ENCODE measurements at places on chromosomes 6 and 20. TPM values are rescaled to one million over a fixed set of nuclear protein-coding genes. Genes with fewer than 3 reads are reported as not detected.

SYTL3 gene
- total RNA-seq, result 4.8 TPM

SIRPA gene
- 19.6 TPM for total RNA-seq

DNA sequence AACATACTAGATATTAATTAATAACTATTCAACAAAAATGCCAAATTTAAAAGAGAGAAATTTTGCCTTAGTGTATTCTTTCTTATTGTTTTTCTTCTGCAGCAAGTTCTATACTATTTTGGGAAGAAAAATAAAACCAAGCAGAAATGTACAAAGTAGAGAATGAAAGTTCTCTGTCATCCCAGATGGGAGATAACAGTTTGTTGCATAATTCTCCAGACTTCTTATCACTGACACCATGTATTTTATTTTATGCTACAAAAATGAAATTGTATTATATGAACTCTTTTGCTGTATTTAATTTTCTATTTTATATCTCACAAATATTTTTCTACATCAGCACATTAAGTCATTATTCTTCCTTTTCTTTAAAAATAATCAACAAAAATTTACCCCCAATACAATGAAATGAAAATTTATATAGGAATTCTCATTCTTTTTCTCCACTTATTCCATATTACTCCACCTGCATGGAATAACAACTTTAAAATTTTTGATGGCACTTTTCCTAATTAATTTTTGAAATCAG is 18.2 kb downstream of the TMEM244 start:
- no peaks in the 10 kb centered on the region for H3K27me3 ChIP-seq
- DNase-seq, result no peak
- no peaks in the 10 kb centered on the region for H3K36me3 ChIP-seq
- H3K27ac ChIP-seq, result no peak overlapping the region
- H3K4me1 ChIP-seq, result no peaks in the 10 kb centered on the region

DNA sequence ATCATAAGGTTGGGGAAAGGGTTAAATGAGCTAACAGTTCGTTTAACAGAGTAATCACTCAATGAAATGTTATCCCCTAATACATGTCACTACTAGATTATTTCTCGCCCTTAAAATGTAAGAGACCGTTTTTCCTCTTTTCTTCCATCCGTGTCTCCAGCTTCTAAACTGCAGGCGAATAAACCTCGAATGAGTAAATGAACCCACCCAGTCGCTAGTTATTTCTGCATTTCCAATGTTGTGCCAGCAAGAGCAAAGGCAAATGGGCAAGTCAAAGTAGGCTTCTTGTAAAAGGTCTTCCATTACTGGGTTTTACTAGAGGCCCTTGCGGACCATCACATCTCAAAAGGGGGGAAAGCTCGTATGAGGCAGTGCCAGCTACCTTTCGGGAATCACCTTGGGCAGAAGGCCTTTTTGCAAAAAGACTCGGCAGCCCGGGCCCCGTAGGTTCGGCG is 400 bp upstream of the SMAP1 start:
- DNase-seq, result no peak
- peak overlapping the region; percentile 83 for H3K4me3 ChIP-seq
- no peaks in the 10 kb centered on the region for H3K4me1 ChIP-seq
- H3K27ac ChIP-seq, result peak overlapping the region; percentile 91

DNA sequence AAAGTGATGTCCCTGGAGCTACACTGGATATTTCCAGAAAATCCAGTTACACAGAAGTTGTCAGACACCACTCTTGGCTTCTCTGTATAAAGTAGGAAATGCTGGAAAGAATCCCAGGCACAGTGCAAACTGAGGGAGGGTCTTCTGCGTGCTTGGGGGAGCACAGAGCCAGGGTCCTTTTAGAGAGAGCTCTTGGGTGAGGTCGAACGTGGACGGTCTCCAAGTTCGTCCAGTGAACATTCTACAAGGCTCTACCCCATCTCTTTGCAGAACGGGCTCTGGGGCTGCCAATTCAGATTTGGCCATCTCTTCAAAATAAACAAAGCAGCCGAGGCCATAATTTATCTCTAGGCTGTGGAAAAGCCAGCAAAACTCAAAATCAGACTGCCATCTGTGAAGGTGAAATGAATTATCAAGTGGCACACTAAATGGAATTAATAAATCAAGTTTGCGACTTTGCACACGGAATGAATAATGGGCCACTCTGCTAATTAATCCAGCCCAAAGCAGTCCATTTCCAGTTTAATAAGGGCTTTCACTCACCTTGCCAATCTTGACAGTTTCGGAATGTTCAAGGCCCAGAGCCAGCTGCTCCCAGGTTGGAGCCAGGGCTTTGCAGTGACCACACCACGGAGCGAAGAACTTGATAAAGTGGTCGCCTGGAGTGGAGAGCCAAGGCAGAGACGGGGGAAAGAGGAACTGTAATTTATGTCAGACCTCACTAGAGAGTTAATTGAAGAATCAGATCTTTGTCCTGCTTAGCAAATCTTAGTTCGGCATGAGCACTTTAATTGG is 19.3 kb downstream of the TXNDC5 start:
- no peak overlapping the region for H3K4me3 ChIP-seq
- no peaks in the 10 kb centered on the region for H3K36me3 ChIP-seq
- no peak overlapping the region for H3K27ac ChIP-seq
- H3K4me1 ChIP-seq, result no peaks in the 10 kb centered on the region

- no peak overlapping the region for H3K4me3 ChIP-seq
- H3K4me1 ChIP-seq, result peaks cover 5% of the 10 kb centered on the region
- no peaks in the 10 kb centered on the region for H3K36me3 ChIP-seq
- no peak overlapping the region for H3K27ac ChIP-seq
Measured at GRCh38 chr6:157218371-157219198, 104.7 kb downstream of the TMEM242 start.

- no peaks in the 10 kb centered on the region for H3K27me3 ChIP-seq
- H3K27ac ChIP-seq, result peak overlapping the region; percentile 60
- peak; percentile 36 for DNase-seq
- H3K4me1 ChIP-seq, result no peaks in the 10 kb centered on the region
Measured at GRCh38 chr20:2691663-2692035, 931 bp upstream of the EBF4 start.

GRCh38 chr6:6837541-6838080 is 249.1 kb downstream of the LY86 start:
- H3K36me3 ChIP-seq, result no peaks in the 10 kb centered on the region
- H3K27me3 ChIP-seq, result no peaks in the 10 kb centered on the region
- no peak for DNase-seq
- H3K4me3 ChIP-seq, result no peak overlapping the region
- H3K4me1 ChIP-seq, result no peaks in the 10 kb centered on the region

DNA sequence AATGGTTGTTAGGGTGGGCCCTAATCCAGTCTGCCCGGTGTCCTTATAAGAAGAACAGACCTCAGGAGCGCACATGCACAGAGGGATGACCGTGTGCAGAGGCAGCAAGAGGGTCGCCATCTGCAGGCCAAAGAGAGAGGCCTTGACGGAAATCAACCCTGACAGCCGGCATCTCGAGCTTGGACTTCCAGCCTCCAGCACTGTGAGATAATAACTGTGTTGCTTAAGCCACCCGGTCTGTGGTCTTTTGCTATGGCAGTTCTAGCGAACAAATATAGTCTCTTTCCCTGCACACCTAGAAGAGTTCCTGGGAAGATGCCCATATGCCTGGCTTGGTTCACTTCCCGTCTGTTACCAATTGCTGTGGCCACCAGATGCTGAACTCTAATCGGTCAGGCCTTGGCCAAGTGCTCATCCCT is 35.3 kb upstream of the PTGIS start:
- H3K27ac ChIP-seq, result no peak overlapping the region
- no peaks in the 10 kb centered on the region for H3K4me1 ChIP-seq
- DNase-seq, result no peak
- H3K4me3 ChIP-seq, result no peak overlapping the region
- H3K27me3 ChIP-seq, result no peaks in the 10 kb centered on the region
- H3K36me3 ChIP-seq, result no peaks in the 10 kb centered on the region

DNA sequence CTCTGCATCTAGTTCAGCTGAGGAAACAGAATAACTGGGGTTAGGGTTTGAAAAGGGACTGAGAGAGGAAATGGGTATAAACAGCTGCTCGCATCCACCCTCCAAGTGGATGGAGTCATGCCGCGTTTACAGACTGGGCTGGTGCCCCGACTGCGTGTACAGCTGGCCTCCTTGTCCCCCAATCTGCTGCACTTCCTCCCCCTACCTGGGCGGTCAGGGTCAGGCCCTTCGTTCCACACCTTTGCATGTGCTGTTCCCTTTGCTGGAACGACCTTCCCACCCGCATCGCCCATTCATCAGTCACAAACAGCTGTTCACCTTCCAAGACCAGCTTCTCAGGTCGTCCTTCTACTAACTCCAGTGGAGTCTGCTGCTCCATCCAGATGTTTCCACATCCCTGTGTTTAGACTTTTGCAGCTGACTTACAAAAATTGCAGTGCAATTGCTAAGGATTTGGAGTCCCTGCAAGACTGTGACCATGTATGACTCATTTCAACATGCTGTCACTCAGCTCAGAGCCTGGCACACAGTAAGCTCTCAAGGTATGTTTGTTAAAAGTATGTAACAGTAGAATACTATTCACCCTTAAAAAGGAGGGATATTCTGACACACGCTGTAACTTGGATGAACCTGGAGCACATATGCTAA is 129.3 kb downstream of the DTNBP1 start:
- no peak overlapping the region for H3K27ac ChIP-seq
- H3K27me3 ChIP-seq, result no peaks in the 10 kb centered on the region
- H3K4me3 ChIP-seq, result no peak overlapping the region
- H3K4me1 ChIP-seq, result no peaks in the 10 kb centered on the region
- no peaks in the 10 kb centered on the region for H3K36me3 ChIP-seq

DNA sequence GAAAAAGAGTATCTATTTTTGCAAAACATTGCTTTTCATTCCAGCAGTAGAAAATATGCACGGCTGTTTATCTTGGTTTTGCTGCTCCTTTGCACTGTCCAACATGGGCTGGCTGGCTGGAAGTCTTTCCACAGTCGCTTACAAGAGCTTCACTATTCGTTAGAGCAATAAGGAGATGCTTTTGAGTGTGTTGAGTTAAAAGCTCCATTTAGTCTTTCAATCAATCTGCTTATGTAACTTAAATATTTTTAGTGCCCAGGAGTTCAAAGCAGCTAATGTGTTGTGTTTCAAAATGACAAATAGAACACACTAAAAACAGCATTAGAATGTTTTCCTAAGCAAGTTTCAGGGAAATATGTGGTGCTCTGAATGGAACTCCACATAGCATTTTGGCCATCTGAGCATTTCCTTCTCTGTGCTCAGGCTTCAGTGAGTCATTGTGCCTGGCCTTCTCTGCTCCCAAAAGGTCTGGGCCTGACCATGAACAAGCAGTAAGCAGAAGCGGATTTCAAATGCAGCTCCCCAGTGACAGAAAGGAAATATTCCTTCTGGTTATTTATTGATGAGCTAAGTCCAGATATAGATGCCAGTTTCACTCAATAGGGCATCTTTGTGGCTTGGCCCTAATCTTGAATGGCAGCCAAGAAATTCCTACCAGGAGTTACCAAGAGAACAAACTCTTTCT is 580.3 kb downstream of the TENT5A start:
- no peaks in the 10 kb centered on the region for H3K4me1 ChIP-seq
- no peaks in the 10 kb centered on the region for H3K27me3 ChIP-seq
- DNase-seq, result no peak
- H3K4me3 ChIP-seq, result no peak overlapping the region

DNA sequence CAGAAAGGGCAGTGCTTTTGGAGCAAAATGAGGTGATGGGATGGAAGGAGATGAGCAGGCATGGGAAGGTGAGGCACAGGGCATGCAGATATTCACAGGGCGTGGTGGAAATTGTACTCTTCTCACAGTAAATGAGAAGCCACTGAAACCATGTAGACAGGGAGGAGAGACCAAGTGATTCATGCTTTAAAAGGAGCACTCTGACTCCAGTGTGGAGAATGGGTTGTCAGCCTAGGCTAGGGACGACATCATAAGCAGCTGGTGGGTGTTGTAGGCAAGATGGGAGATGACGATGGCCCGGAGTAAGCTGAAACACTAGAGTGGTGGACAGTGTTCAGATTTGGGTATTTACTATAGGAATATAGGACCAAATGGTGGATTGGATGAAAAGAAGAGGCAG is 18.4 kb downstream of the PDE7B start:
- H3K36me3 ChIP-seq, result no peaks in the 10 kb centered on the region
- H3K27ac ChIP-seq, result no peak overlapping the region
- H3K4me3 ChIP-seq, result no peak overlapping the region
- H3K4me1 ChIP-seq, result no peaks in the 10 kb centered on the region
- DNase-seq, result no peak
- no peaks in the 10 kb centered on the region for H3K27me3 ChIP-seq

GRCh38 chr6:56915832-56916231 is 39.1 kb upstream of the BEND6 start:
- H3K4me3 ChIP-seq, result no peak overlapping the region
- H3K27ac ChIP-seq, result no peak overlapping the region
- H3K27me3 ChIP-seq, result no peaks in the 10 kb centered on the region
- no peaks in the 10 kb centered on the region for H3K36me3 ChIP-seq
- no peaks in the 10 kb centered on the region for H3K4me1 ChIP-seq

DNA sequence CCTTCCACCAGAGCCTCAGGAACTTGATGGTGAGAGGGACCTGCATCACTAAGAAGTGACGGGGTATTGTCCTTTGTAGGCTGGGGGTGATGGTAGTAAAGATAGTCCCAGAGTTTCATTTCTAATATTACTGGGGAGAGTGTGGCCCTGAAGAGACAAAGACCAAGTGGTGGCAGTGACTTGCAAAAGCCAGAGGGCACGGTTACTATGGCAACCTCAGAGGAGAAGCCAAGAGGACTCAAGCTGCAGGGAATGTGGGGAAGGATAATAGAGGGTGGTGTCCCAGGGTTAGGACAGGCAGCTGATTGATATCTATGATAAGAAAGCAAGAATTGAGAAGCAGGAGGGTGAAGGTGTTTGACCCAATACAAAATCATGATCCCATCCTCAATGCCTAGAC is 42.5 kb downstream of the HLA-G start:
- H3K27ac ChIP-seq, result no peak overlapping the region
- DNase-seq, result no peak
- no peaks in the 10 kb centered on the region for H3K27me3 ChIP-seq

DNA sequence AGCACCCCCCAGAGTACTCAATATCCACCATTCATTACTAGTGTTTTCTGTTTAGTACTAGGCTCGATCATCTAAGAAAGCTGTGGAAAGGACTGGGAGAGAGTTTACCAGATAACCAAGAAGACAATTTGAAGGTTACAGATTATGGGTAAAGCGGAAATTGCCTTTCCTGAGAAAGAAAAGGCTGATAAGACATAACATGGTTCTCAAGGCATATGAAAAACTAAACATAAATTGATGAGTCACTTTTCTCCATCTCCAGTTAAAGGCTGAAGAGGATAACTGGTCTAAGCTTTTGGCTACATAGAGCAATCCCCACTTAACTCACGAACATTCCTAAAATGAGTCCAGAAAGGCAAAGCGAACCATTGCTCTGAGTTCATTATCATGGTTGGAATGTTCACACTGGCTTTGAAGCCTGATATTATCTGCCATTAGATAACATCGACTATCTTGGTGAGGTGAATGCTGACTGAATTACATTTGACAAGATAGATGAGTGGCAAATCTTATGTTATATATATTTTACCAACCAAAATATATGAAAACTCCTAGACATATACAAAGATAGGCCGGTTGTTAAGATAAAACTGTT is 65.8 kb downstream of the BTBD9 start:
- no peaks in the 10 kb centered on the region for H3K36me3 ChIP-seq
- H3K4me3 ChIP-seq, result no peak overlapping the region
- no peak overlapping the region for H3K27ac ChIP-seq
- H3K27me3 ChIP-seq, result no peaks in the 10 kb centered on the region
- no peaks in the 10 kb centered on the region for H3K4me1 ChIP-seq

Data from Peyer's patch (tissue), 4 donors.